ENCODE measurements at places on chromosomes 3 and 15.
A peak's percentile ranks its signal among the peaks of the same experiment; 100 is the strongest.

- peak; percentile 2 for DNase-seq
These were observed 604 bp downstream of the KCTD6 start for GRCh38 chr3:58492494-58492905.

- DNase-seq: no peak
These were observed 2.0 kb upstream of the PAK2 start for GRCh38 chr3:196737655-196738054.

- no peak for DNase-seq
These were observed 91.1 kb upstream of the RGMA start for GRCh38 chr15:93180128-93180527.

- no peak for DNase-seq
These were observed 26.4 kb upstream of the KLF13 start for GRCh38 chr15:31300208-31300661.

DNA sequence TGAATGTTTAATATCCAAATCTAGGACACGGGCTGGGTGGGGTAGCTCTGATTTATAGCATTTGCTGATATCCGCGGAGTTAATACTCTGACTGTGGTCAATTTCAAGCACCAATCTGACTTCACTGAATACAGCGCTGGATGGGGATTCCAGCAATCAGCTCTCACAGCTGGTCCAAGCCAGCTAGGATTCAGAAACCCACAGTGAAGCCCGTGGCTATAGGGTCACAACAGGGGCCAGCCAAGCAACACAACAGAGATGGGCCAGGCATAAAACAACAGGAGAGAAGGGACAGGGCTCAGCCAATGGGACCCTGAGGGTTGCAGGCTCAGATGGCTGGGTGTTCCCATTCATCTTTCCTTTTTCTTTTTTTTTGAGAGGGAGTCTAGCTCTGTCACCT is 5.4 kb upstream of the LMAN1L start:
- no peak for DNase-seq

- no peak for DNase-seq
These were observed 6.0 kb downstream of the IQGAP1 start for GRCh38 chr15:90394074-90394473.

DNA sequence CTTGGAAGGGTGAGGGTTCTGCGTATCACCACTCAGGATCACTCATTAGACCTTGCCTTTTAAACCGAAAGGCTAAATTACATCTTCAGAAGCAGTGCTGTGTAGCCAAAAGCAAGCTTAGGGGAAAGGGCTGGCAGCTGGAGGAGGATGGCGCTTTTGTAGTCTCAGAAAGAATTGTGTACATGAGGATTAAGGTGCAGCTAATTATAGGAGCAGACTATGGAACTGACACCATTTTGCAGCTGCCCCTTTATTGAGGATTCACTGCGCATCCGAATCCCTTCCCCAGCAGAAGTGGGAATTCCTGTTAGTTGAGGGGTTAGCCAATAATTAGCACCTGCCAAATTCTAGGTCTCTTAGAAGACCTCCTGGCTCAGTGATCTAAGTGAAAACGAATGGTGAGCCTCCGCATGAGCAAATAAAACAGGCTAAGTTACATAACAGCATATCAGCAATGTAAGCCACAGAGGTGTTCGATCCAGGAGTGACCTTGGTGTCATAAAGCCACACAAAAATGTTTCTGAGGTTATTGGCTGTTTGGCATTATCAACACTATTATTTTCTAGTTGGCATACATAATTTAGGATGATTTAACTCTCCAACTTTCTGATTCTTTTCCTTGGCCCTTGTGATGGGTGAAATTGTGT is 42.6 kb upstream of the SEMA6D start:
- no peak for DNase-seq

GRCh38 chr3:9786209-9786739 is 6.0 kb downstream of the TADA3 start:
- DNase-seq: no peak

- DNase-seq: no peak
These were observed 4.1 kb downstream of the TF start for GRCh38 chr3:133750259-133750656.

DNA sequence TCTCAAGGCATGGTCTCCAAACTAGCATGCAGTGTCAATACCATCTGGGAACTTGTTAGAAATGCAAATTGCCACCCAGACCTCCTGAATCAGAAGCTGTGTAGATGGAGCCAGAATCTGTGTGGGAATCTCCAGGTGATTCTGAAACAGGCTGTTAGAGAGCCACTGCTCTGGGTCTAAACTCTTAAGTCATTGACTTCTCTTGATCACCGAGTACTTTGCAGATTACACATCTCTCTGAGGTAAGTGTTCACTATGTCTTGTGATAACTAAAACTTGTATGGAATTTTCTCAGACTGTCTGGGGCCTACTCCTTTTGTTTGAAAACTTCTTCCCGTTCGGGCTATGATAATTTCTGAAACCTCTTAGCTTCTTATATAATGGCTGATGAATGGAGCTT is 315.6 kb downstream of the EDEM1 start:
- DNase-seq: no peak

- DNase-seq: peak; percentile 4
These were observed 418.0 kb downstream of the PLCL2 start for GRCh38 chr3:17302774-17303173.

GRCh38 chr15:67607959-67608637 is 65.6 kb downstream of the MAP2K5 start:
- DNase-seq: no peak

- DNase-seq: peak; percentile 51
These were observed 6.0 kb downstream of the FAM43A start for GRCh38 chr3:194691481-194692283.

- DNase-seq: no peak
These were observed 37.4 kb upstream of the P2RY12 start for GRCh38 chr3:151421938-151422337.

DNA sequence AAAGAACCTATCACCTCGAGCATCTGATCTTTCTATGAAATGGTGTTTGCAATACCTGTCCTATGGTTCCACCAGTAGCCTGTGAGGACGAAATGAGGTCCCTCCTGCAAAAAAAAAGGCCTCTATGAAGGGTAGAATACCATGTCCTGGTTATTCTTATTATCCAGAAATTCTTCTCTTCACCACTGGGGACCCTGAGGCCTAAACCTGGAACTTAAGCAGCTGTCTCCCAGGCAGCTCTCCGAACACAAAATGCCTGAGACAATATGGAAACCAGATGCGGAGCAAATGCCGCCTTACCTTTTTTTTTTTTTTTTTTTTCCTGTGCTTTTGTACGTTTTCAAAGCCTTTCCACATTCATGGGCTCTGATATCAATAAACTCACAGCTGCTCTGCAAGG is 62.1 kb upstream of the WNT5A start:
- no peak for DNase-seq

GRCh38 chr3:52515192-52515591 is 18.5 kb downstream of the NT5DC2 start:
- DNase-seq: no peak

DNA sequence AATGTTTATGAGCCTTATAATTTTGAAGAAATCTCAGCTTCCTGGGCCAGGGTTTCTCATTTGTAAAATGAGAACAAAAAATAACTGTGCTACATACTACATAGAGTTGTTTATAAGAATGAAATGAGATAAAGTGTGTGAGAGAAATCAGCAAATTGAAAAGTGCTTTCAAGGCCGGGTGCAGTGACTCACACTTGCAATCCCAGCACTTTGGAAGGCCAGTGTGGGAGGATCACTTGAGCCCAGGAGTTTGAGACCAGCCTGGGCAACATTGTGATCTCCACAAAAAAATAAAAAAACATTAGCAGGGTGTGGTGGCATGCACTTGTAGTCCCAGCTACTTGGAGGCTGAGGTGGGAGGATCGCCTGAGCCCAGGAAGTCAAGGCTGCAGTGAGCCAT is 22.4 kb downstream of the FOXB1 start:
- DNase-seq: no peak

- no peak for DNase-seq
These were observed 42.8 kb downstream of the SEMA3G start for GRCh38 chr3:52402101-52402521.

GRCh38 chr3:58260733-58261132 is 23.1 kb downstream of the ABHD6 start:
- DNase-seq: no peak

GRCh38 chr3:182631183-182632076 is 161.9 kb upstream of the ATP11B start:
- no peak for DNase-seq

- no peak for DNase-seq
These were observed 20.3 kb downstream of the IMPG2 start for GRCh38 chr3:101300073-101300472.

- peak; percentile 45 for DNase-seq
These were observed 15.0 kb downstream of the IL12A start for GRCh38 chr3:160003520-160004128.

DNA sequence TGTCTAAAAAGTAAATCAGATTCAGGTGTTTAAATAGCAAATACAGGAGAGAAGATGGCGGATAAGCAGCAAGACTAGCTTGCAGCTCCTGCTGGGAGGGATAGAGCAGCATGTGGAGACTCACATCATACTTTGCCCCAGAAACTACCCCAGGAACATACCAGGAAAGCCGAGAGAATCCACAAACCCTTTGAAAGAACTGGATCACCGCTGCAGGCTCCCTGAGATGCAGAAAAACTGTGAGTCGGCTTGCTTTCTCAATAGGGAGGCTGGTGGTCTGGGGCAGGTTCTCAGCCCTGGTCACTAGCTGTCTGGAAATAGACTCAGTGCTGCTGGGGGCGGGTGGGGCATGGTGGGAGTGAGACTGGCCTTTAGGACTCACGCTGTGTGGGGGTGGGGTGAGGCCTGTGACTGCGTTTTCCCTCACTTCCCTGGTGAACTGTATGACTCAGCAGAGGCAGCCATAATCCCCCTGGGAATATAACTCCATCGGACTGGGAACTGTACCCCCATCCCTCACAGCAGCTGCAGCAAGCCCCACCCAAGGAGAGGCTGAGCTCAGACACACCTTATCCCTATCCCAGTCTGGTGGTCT is 142.8 kb downstream of the CNTN6 start:
- no peak for DNase-seq

GRCh38 chr15:94177112-94177511 is 54.2 kb upstream of the MCTP2 start:
- peak; percentile 34 for DNase-seq

DNA sequence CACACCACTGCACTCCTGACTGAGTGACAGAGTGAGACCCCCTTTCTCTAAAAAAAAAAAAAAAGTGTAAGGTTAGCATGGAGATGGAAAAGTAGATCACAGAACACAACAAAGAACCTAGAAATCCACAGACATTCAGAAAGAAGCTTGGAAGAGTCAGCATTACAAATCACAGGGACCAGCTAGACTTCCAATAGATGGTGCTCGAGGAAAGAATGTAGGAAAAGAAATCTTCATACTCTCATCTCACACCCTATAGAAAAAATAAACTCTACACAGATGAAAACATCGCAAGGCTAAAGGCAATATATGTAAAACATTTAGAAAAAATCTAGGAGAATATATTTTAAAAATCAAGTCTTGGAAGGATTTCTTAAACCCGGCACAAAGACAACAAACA is 94.5 kb upstream of the ABHD17C start:
- no peak for DNase-seq

DNA sequence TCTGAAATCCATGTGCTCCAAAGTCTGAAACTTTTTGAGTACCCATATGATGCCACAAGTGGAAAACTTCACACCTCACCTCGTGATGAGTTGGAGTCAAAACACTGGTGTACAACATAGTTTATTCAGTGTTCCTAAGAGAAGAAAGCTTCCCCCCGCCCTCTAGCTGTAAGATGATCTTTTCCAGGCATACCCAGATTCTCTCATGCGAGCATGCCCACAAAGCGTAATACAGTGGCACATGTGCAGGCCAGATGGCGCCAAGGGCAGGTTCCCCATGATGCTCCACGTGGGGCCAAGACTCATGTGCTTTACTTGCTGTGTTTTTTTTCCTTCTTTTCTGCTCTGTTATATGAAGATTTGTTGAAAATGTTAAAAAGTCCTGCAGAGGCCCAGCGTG is 104.9 kb upstream of the LRRFIP2 start:
- DNase-seq: no peak

DNA sequence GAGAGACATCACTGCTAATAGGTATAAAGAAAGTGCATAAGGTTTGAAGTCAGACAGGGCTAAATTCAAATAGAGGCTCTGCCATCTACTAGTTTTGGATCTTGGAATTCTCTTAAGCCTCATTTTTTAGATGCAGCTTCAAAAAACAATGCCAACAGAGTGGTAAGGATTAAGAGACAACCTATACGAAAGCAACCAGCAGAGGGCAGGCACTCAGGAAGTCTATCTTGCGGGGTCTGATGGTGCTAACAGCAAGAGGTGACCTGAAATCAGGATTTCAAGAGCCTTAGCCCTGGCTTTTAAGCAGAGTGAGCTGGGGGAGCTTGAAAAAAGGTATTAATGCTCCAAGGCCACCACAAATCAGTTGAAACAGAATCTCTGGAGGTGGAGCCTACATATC is 40.7 kb downstream of the LDHAL6B start:
- DNase-seq: peak; percentile 36

DNA sequence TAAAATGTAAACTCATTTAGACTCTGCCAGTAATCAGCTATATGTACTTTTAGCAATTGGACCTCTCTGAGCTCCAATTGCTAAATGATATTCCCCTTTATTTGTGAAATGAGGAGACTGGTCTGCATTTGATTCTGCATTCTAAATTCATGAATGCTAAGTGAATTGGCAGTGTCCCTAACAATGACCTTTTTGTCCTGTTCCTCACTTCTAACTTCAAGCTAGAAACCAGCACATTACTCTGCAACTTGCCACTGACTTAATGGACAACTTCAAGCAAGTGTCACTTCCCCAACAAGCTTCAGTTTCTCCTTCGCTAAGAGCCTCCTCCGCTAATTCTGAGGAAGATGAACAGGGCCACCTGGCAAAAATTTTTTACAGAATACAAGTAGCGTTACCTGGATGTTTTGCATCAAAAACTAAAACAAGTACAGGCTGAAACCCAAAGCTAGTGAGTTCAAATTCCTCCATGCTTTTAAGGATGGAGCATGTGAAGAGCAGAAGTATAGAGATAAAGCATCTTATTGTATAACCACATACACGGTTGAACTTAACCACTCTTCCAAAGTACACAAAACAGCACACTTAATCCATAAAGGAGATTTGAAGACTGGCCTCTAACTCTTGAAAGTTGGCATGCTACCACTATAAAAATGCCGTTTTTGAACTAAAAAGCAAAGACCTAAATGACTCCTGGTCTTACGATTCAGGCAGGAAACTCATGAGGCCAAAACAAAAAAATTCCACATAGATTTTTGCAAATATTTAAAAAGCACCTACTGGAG is 207.6 kb downstream of the MAGI1 start:
- no peak for DNase-seq

DNA sequence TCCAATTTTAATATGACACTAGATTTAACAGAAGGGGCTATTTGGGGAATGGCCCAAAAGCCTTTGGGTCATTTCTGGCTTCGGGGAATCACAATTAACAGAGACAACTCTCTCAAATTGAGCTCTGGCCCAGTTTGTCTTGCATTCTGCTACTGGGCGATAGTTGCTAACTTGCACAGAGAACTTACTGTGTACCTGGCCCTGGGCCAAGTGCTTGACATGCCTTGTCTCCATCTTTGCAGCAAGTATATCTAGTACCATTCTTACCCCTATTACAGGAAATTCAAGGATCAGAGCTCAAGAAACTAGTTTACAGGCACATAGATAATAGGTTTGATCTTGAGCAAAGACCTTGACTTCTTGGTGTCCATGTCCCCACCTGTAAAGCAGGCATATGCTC is 175.7 kb downstream of the TMEM108 start:
- DNase-seq: no peak

All from kidney glomerular epithelial cell (primary cell).